Vein endothelial cell (primary cell): ENCODE measurements at places on chromosomes 2 and 18. TPM values are rescaled to one million over a fixed set of nuclear protein-coding genes. Genes with fewer than 3 reads are reported as not detected.

The HEATR5B gene
- 28.4 and 33.3 TPM in 2 replicates for total RNA-seq

The LYPD1 gene
- total RNA-seq: 1.9 and 24.5 TPM in 2 replicates

The NPAS2 gene
- total RNA-seq: 12.7 and 32.3 TPM in 2 replicates

The C2orf66 gene
- total RNA-seq: under 0.01 and 0.38 TPM in 2 replicates
